NCI-H2029 (cell line): ENCODE measurements at places on chromosomes 5 and 9.

GRCh38 chr9:134501761-134502265 is 139.8 kb upstream of the COL5A1 start:
- no peak for DNase-seq

DNA sequence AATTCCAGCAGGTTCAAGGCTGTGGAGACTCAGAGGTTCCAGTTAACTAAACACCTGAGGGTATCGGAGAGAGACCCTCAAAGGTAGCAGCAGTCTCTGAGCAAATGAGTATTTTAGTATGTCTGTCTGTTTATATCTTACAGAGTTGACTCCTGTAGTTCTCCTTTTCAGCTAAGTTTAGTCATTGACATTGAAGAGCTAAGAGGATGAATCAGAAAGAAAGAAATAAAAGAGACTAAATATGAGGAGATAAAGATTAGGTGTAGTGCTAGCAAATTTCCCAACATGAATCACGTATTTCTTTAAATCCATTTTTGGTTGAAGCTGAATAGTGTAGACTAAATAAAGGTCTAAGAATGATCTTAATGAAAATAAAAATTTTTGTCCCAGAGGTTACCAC is 474.0 kb upstream of the RGMB start:
- no peak for DNase-seq

GRCh38 chr5:95760273-95761191 is 29.4 kb downstream of the RHOBTB3 start:
- DNase-seq, result no peak

DNA sequence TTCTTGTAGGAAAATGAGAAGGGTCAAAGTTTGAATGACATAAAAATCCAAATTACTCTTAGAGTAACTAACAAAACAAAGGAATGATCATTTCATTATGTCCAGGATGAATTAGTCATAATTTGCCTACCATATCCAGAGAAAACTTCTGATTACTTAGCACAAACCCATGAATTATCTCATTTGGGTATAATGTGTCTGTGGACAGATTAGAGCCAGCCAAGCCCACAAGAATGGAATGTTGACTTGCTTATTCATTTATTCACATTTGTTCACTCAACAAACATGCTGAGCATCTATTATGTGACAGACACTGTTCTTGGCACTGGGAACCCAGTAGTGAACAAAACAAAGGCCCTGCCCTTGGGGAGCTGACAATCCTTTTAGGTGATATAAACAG is 87.4 kb downstream of the APBA1 start:
- no peak for DNase-seq

DNA sequence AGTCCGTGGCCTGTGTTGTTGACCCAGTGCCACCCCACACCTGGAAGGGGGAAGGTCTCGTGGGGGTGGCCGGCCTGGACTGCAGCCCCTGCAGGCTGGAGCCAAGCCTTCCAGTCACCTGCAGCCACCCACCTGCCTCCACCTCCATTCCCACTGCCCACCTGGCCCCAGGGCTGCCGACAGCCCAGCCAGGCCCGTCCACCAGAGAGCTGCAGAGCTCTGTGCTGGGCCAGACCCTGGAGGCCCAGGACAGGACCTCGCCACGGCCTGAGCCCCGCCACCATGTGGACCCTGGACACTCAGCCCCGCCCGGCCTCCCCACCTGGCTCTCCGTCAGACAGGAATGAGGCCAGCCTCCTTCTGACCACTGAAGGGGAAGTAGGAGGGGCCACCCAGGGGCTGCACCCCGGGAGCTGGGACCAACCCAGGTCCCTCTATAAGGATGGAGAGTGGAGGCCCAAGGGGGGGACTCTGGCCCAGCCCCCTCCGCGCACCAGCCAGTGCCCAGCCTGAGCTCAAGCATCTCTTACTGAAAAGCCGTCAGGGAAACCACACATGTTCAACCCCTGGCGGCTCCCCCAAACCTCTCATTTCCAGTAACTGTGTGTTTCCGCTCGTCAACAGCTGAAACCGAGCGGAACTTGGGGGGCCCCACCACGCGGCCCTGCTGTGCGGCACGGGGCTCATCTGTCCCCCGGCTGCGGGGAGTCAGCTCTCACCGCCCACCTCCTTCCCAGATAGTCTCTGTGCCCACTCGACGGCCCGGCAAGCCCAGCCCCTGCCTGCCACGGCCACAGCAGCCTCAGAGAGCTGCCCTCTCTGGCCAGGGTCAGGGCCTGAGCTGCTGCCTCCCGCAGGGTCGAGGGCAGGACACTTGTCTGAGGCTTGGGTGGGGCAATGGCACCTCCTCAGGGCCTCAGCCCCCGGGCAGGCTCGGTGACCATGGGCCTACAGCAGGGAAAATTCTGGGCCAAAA is 12.8 kb downstream of the NOTCH1 start:
- no peak for DNase-seq
